H1 (cell line): ENCODE measurements at places on chromosomes 12 and 14. TPM values are rescaled to one million over a fixed set of nuclear protein-coding genes. Genes with fewer than 3 reads are reported as not detected.

GRCh38 chr14:94101748-94102147 lies 8.8 kb upstream of the IFI27 start:
- no peak for DNase-seq

GRCh38 chr12:41946106-41946505 lies 198.6 kb downstream of the GXYLT1 start:
- DNase-seq: no peak

- no peak for DNase-seq
Observed at GRCh38 chr12:23684121-23684520, 265.3 kb downstream of the SOX5 start.

GRCh38 chr12:8664228-8664913 lies 1.7 kb upstream of the MFAP5 start:
- DNase-seq: no peak

GRCh38 chr14:57831981-57832380 lies 33.9 kb downstream of the SLC35F4 start:
- no peak for DNase-seq

GRCh38 chr12:113980537-113981337 lies 14.6 kb upstream of the RBM19 start:
- DNase-seq: peak; percentile 36

DNA sequence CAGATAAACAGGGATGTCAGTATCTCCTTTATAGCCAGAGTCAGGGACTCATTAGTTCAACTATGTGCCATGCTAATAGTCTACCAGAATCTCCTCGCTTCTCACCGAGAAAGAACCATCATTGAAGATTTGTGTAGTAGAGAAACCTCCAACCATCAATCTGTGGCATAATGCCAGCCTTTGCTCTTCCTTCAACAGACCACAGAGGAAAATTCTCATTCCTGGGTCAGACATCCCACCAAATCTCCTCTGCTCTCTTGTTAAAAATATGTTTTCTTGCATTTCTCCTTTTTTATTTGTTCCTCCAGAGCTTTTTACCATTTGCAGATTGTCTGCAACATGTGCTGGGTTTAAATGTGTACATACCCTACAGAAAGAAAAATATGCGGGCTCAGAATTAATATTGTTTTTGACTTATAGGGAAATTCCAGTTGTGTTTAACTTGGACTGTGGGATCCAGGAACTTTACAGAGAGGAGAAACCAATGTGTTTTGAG lies 64.9 kb downstream of the LLPH start:
- DNase-seq: no peak

GRCh38 chr12:69073035-69073434 lies 140.1 kb upstream of the CPM start:
- no peak for DNase-seq

DNA sequence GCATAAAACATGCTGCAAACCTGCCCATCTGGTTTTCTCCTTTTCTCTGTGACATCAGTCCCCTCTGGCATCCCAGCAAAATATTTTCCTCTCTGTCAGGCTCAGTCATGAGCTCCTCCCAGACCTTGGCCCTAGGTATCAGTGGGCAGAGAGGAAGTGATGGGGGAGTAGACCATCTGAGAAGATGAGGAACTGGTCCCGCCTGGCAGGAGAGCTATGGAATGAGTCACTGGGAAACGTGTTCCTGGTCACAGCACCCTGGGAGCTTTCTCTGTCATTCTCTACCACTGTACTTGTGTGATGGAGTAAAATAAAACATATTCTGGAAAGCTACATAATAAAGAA lies 5.0 kb upstream of the SRSF9 start:
- DNase-seq: no peak

The BIN2 gene
- not detected in 2 replicates for total RNA-seq

The PROX2 gene
- not detected in 2 replicates for total RNA-seq

The FAM90A1 gene
- 0.13 TPM in 1 of 2 replicates, not detected in the other for total RNA-seq

The AKAP5 gene
- total RNA-seq: 3.5 and 3.8 TPM in 2 replicates

The BDKRB2 gene
- 0.13 TPM in 2 replicates for total RNA-seq

The DNAI7 gene
- 0.28 TPM in 1 of 2 replicates, not detected in the other for total RNA-seq

The MANSC1 gene
- total RNA-seq: 6.1 and 8.9 TPM in 2 replicates
